RPMI7951 (cell line): ENCODE measurements at places on chromosomes 3 and 15. TPM values are rescaled to one million over a fixed set of nuclear protein-coding genes. Genes with fewer than 3 reads are reported as not detected.

GRCh38 chr15:31202953-31203352 lies 101.4 kb upstream of the TRPM1 start:
- no peak for DNase-seq

DNA sequence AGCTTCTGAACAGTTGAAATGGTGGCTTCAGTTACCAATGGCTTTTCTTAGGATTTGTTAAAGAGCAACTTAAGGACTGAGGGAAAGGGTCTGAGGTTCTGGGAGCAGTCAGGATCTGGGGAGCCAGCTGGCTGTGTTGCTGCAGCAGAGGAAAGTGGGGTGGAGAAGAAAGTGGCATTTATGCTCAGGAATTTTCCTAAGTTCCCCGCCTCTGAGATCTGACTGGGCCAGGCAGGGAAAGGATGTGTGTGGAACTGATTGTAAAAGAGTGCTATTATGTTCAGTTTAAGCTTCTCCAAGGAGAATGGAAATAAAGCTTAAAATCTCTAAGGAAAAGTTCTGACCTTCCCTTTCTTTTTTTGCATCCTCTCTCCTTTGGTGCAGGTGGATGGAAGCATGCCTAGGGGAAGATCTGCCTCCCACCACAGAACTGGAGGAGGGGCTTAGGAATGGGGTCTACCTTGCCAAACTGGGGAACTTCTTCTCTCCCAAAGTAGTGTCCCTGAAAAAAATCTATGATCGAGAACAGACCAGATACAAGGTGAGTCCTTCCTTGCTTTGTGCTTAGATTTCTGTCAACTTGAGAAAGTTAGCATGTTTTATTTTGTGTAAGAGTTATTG lies 37.8 kb downstream of the IQGAP1 start:
- peak; percentile 18 for DNase-seq

- peak; percentile 40 for DNase-seq
Observed at GRCh38 chr15:38247336-38247735, 5.3 kb upstream of the SPRED1 start.

The SH2D7 gene
- total RNA-seq = not detected in 2 replicates

The LCTL gene
- total RNA-seq = 2.2 and 2.8 TPM in 2 replicates

The IP6K2 gene
- 66.2 and 72.0 TPM in 2 replicates for total RNA-seq

The FAM81A gene
- total RNA-seq = 2.4 and 4.9 TPM in 2 replicates
